ENCODE measurements at places on chromosomes 4 and X.

DNA sequence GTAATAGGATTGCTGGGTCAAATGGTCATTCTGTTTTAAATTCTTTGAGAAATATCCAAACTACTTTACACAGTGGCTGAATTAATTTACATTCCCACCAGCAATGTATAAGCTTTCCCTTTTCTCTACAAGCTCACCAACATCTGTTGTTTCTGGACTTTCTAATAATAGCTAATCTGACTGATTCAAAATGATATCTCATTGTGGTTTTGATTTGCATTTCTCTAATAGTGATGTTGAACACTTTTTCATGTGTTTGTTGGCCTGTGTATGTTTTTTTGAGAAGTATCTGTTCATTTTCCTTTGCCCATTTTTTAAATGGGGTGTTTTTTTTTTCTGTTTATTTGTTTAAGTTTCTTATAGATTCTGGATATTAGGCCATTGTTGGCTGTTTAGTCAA, 659.0 kb upstream of the GNPDA2 start:
- DNase-seq, result no peak

DNA sequence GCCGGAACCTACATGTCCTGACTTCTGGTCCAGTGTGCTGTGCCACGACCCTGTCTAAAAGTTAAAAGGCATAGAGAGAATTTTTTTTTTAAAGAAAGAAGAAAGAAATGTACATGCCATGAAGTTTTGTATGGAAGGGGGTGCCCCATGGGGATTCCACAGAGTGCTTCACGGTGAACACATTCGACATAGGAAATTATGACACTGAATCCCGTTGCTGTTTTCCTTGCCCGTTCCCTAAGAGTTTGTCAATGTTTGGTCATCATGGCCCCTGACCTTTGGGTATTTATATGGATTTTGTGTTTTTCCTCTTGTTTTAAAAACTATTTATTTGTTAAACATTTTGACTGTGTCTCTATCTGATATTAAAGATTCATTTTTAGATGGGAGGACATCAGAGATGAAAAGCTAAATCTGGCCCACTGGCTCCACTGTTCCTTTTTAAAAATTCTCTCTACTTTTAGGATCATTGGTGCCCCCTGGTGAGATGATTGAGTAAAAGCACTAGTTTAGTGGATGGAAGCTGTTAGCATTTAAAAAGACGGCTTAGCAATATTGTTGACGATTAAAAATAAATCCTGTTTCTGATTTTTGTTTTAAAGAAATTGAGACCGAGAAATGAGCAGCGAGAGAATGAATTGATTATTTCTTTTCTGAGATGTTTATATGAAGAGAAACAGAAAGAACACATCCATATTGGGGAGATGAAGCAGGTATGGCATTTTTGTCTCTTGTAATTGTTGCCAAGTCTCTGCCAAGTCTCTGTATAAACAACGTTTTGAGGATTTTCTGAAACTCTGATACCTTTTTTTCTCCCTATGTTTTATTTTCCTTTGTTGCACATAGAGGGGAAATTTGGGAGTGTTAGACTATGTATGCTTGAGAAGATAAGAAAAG, 75.0 kb downstream of the PTTG2 start:
- peak; percentile 46 for DNase-seq

DNA sequence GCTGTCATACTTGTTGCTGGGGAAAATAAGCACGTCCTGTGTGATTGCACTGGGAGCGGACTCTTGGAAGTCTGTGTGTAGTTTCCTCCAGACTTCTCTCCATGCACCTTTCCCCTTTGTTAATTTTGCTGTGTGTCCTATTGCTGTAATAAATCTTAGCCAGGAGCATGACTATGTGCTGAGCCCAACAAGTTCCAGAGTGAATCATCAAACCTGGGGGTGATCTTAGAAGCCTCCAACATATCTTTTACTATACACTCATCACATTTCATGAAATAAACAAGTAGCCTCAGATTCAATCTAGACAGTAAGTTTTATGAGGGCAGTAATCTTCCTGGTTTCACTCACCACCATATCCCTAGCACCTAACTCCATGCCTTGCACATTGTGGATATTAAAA, 43.3 kb upstream of the FGF13 start:
- no peak for DNase-seq

DNA sequence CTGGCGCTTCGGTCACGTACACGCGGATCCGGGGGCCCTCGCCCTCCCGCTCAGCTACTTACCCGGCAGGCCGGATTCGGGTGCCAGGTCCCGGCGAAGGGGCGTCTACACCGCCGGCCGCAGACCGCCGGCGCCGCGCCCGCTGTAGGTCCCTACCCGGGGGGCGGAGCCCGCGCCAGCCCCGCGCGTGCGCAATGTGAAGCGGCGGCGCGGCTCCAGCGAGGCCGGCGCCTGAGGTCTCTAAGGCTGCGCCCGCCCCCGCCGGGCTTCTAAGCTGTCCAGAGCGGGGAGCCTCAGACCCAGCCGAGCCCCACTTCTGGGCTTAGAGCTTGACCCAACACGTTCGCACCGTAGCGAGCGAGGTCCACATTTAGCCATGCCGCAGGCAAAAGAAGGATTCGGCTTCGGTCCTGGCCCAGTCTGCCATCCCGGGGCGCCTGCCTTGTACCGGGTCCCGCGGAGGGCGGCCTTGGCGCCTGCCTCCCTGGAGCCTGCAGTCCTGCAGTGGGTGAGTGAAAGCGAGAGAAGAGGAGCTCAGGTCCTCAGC, at the start of gene ZNF518B:
Gene ZNF518B, minus strand, starts transcription at position 172 of the 547 bp plus-strand sequence. CDS start 11,098 bp downstream, outside the sequence.
- peak; percentile 83 for DNase-seq

- DNase-seq, result no peak
Observed at GRCh38 chr4:95068818-95069478, 311.2 kb downstream of the BMPR1B start.

DNA sequence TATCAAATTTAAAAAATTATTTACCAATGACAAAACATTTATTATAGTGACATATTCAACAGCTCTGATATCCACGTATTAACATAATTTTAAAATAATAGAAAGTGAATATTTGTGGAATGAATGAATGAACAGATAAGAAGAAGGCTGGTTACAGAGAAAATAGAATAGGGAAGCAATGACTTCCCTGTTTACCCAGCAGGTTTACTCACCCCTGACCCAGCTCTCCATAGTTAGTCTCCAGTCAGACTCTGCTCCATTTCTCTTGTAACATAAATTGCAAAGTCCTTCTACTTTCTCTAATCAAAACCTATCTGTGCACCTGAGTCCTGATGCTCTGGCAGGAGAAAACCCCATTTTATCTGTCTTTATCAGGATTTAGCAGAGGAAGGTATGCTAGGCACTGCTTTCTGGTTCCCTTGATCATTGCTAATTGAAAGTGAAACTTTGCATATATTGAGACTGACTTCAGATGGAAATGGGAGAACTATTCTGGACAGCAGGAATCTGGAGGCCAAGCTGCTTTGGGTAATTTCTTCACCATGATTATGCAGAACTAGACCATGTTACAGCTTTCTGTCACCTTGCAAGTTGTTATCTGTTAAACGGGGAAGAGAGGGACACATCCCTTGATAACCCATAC, 363.0 kb downstream of the FAT4 start:
- no peak for DNase-seq

GRCh38 chrX:8310409-8310808, 139.3 kb upstream of the VCX2 start:
- no peak for DNase-seq

- no peak for DNase-seq
Observed at GRCh38 chr4:173520921-173521466, 9.0 kb downstream of the HAND2 start.

GRCh38 chr4:99846891-99847290, 30.3 kb downstream of the DAPP1 start:
- DNase-seq, result no peak

- DNase-seq, result no peak
Observed at GRCh38 chr4:8247047-8247930, 22.3 kb upstream of the HTRA3 start.

- DNase-seq, result no peak
Observed at GRCh38 chr4:54173281-54173912, 55.7 kb upstream of the PDGFRA start.

- no peak for DNase-seq
Observed at GRCh38 chrX:3549411-3549911, 164.0 kb downstream of the PRKX start.

DNA sequence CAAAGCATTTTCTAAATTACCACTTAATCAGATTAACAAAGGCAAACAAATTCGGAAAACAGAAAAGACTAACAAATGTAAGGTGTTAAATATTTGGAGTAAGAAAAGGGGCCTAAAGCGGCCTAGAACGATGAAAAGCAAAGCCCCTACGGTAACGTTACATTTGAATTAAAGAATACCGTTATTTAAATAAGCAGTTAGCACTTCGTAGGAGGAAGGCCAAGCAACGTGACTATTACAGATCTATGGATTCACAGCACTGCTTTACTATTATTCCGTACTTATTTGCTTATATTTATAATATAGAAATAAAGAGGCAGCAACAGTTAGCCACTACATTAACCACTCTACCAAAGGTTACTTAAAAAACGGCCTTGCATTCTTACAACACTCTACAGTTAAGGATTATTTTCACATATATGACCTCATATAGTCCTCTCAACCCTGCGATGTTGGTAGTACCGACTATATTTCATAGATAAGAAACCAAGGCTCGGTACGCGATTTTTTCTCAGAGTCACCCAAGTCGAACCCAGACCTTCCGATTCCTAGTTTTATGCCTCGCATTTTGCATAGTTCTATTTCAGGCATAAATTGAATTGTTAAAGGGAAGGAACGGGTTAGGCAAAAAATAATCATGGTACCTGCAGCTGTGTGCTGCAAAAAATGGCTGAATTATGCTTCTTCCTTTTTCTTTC, 2.9 kb downstream of the KLHL15 start:
- DNase-seq, result no peak

DNA sequence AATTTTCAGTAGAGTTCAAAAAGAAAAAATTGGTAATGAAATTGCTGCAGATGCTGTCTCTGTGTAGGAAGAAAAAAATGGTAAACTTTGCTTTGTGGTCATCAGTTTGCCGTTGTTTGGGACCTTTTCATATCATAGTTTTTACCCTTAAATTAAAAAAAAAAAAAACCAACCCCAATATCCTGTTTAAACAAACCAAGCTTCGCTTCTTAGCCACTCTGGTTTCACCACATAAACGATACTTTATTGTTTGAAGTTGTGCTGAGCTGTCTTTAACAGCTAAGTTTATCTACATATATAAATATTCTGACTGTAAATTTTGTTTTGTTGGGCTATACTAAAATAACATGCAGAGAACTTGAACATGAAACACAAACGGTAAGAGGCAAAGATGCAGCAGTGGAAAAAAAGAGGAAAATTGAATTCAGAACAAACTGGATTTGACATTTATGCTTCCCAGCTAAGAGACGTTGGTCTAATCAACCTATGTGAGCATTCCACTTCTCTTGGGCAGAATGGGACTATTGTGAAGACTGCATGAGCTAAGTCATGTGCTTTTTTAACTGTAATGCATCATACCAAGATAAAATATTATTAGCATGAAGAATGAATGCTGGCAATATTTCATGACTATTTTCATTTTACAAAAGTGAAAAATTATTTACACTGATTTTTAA, 15.7 kb upstream of the H2AZ1 start:
- DNase-seq, result no peak

GRCh38 chrX:39020051-39020669, 218.9 kb downstream of the MID1IP1 start:
- no peak for DNase-seq

GRCh38 chr4:162878096-162878495, 288.6 kb downstream of the NAF1 start:
- no peak for DNase-seq

- DNase-seq, result no peak
Observed at GRCh38 chrX:75151827-75152592, 4.1 kb downstream of the ABCB7 start.

DNA sequence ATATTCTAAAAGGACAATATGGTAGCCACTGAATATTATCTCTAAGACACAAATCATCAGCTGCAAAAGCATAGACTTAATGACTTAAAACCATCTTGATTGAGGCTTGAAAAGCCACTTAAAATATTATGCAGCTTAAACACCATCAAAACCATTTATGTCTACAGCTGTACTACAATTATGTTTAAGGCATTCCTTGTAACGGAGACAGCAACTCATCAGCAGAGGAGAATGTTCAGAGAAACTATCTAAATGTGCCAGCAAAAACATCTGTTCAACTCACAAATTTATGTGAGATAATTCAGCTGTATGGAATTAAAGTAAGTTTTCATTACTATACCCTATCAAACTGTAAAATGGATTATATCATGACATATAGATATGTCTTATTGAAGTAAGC, 147.9 kb upstream of the CTSO start:
- no peak for DNase-seq

- DNase-seq, result no peak
Observed at GRCh38 chr4:20809812-20810211, 109.6 kb downstream of the PACRGL start.

- DNase-seq, result no peak
Observed at GRCh38 chrX:47643926-47644325, 6.4 kb downstream of the ELK1 start.

DNA sequence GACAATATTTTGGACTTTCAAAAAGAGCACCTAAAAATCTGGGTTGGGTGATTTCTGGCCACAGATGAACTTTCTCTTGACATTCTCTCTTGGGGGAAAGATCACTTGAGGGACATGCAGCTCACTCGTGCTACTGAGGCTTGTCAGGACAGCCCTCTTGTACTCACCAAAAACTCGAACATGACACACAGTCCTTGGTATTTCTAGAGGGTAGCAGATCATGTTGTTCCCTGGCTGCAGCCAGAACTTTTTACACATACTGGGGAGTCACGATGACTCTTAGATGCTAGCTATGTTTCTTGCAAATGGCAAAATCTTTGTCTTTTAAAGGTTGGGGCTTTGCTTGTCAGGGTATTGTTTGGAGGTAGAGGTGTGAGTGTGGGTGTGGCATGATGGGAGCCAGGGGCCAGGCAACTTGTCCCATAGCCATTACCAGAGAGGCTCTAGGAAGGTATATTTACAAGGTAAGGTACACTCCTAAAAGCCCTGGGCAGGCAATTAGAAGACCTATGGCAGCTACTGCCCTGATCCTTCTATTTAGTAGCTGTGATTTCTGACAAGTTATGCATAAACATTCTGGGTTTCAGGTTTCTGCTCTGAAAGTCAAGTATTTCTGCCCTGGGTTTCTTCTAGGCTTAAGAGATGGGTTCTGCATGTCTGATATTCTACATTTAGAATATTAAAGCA, 241.7 kb upstream of the TLL1 start:
- DNase-seq, result no peak

GRCh38 chr4:89661173-89661899, 175.6 kb downstream of the SNCA start:
- DNase-seq, result no peak

DNA sequence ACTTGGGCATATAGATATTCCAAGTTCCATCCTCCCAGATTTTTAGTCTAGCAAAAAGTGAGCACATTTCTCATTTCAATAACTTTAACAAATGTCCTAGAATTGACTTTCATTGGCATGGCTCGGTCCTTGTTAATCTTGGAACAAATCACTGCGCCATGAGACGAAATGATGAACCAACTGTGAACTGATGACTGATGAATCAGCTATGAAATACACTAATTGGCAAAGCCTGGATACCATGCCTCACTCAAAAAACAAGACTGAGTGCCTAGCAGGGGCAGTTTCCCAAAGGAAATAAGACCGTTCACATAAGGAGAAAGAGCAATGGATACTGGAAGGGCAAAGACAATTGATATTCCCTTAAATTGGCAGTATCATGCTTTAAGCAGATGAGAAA, 248.6 kb upstream of the VEGFC start:
- DNase-seq, result no peak

GRCh38 chr4:128603081-128603480, 206.4 kb upstream of the JADE1 start:
- no peak for DNase-seq

- DNase-seq, result peak; percentile 53
Observed at GRCh38 chr4:3346146-3346545, 53.3 kb downstream of the RGS12 start.
